CD4-positive, alpha-beta T cell treated with Interferon gamma for 1 hour (primary cell): ENCODE measurements at places on chromosomes 16 and 17.
A peak's percentile ranks its signal among the peaks of the same experiment; 100 is the strongest.

DNA sequence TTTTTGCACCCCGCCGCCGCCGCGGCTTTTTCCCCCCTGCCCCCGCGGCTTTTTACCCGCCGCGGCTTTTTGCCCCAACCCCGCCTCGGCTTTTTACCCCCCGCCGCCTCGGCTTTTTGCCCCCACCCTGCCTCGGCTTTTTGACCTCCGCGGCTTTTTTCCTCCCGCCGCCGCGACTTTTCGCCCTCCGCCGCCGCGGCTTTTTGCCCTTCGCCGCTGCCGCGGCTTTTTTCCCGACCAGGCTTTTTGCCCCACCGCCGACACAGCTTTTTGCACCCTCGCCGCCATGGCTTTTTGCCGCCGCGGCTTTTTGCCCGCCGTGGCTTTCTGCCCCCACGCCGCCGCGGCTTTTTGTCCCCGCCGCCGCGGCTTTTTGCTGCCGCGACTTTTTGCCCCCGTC is 137.0 kb upstream of the TP53TG3D start:
- no peak for DNase-seq

- DNase-seq = no peak
These were observed 8.2 kb upstream of the CMIP start for GRCh38 chr16:81436386-81436785.

DNA sequence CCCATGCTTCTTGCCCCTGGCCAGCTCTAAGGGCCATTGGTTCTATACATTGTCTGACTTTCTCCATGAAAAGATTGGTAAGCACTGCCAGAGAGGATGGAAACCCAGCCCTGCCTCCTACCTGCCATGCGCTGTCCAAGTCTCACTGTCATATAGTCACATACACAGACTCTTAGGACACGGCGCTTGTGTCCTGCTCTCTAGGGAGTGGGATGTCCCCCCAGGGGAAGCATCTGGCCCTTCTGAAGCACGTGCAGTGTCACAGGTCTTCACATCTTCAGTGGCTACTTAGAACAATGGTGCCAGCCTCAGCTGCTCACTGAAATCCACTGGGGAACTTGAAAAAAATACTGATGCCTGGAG is 38.7 kb downstream of the MYO18A start:
- no peak for DNase-seq

- no peak for DNase-seq
These were observed 8.4 kb upstream of the HERPUD1 start for GRCh38 chr16:56923481-56924091.

DNA sequence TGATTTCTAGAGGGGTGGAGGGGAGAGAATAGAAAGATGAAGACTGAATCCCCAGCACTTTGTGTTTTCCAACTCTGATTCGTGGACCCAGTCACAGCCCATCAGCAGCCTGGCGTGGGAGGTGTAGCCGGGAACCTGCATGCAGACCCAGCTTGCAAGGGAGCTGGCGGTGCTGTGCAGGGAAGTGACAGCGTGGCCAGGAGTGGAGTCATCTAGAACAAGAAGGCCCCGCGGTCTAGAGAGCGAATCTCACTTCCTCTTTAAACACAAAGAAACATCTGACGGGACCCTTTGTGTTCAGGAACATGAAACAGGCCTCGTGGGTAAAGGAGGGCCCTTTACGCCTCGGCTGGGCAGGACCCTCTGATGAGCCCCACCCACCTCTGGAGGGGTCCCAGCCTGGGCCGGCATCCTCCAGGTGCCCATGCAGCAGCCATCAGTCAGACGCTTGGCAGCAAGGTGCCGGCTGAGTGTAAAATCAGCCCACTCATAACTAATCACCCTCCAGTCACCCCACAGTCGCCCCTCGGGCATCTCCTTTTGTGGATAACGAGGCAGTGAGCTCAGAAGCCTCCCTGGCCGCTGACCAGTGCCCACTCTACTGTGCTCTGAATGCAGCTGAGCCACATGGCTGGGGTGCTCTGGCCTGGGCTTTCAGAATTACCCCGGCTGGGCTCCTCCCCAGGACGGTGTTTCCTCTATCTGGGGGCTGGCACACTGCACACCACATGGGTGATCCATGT is 4.4 kb downstream of the SNAI3 start:
- DNase-seq = peak; percentile 74

DNA sequence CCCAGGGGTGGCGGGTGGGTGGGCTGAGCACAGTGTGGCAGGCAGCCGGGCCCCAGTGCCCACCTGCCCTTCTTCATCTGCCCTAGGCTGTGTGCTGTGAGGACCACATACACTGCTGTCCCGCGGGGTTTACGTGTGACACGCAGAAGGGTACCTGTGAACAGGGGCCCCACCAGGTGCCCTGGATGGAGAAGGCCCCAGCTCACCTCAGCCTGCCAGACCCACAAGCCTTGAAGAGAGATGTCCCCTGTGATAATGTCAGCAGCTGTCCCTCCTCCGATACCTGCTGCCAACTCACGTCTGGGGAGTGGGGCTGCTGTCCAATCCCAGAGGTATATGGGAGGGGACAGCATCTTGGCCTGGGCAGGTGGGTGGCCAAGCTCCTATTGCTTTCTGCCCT is 6.4 kb downstream of the GRN start:
- DNase-seq = no peak
